Kidney epithelial cell (primary cell): ENCODE measurements at places on chromosomes 13 and 19.

DNA sequence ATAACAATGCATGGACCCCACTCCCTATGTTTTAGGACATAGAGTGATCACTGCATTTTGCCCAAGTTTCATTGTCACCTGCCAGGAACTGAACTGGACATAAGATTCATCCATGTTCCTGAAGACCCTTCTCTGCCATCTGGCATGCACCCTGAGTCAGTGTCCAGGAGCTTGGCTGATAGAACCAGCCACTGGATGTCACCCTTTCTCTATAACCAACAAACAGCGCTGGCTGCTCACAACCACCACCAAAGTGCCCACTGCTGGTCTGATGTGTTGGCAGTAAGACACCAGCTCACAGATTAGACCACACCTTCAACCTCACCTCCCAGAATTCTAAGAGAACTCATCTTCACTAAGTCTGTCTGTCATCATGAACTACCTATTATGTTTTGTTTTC lies 333.4 kb downstream of the ITGBL1 start:
- peak; percentile 19 for DNase-seq

GRCh38 chr13:36212789-36213188 lies 1.6 kb downstream of the SOHLH2 start:
- no peak for DNase-seq

GRCh38 chr13:75740031-75740430 lies 103.9 kb downstream of the LMO7 start:
- DNase-seq = no peak

- no peak for DNase-seq
These were observed 8.4 kb downstream of the DNM2 start for GRCh38 chr19:10726268-10726667.

GRCh38 chr13:79442221-79442620 lies 36.2 kb upstream of the RBM26 start:
- DNase-seq = no peak

GRCh38 chr19:47019431-47020041 lies at the start of gene NPAS1:
TSS of gene NPAS1 (plus strand) at chr19:47019837. CDS start at chr19:47021048, 1,211 bp downstream.
- no peak for DNase-seq

DNA sequence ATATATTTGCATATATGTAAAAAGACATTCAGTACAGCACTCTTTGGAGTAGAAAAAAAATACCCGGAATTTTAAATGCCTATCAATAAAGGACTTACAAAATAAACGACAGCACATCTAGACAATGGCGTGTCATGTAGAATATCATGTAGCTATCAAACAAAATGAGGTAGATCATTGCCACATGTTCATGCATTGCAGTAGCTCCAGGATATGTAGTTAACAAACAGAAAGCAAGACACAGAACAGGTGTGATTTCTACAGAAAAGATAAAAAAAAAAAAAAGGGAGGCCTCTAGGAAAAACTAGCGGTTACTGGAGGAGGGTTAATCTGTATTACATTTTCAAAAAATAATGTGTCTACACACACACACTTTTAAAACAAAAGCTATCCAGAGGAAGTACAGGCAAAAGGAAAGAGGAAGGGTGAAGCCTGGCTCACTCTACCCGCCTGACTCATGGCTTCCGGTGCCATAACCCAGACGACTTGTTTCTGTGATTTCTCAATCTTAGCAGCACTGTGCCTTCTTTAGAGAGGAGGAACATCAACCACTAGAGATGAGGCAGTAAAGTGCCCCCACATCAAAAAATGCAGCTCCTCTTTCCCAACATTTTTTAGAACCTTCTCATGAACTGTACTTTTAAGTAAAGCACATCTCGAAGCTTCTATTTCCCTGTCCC lies 6.9 kb downstream of the KCTD12 start:
- DNase-seq = no peak

DNA sequence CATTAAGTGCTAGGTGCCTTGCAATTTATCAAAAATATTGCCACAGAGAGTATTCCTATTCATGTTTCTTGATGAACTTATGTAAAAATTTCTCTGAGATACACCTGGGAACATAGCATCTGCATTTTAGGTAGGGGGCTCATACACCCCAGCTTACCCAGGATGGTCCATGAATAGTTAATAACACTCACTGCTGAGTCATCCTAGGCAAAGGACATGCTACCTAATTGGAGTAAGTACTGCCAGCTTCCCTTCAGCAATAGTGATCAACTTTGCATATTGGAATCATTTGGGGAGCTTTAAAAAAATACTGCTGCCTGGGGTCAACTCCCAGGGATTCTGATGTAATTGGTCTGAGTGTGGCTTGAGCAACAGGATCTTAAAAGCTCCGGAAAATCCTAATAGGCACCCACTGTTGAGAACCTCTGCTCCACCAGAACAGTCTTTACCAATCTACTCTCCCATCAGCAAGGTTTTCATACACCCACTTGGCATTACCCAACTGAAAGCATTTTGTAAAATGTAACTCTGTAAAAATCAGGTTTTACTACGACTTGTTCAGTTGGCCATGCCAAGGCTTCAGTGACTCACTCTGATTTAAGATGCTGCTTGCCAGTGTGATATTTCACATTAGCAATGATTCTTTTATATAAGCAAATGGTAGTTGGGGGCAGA lies 67.2 kb upstream of the FNDC3A start:
- no peak for DNase-seq

DNA sequence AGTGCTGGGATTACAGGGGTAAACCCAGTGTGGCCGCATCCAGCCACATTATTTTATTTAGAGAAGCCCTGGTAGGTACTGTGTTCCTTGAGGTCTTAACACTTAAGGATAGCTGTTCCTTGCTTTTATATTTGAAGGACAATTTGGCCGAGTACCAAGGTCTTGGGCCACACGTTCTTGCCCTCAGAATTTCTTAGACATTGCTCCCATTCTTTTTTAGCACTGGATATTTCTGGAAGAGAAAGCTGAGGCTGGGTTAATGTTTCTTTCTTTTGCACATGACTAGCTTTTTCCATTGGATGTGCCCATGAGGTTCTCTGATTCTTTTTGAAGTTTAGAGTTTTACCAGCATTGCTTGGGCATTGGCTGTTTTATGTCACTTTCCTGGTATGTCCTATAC lies 5.5 kb upstream of the RNF113B start:
- no peak for DNase-seq

DNA sequence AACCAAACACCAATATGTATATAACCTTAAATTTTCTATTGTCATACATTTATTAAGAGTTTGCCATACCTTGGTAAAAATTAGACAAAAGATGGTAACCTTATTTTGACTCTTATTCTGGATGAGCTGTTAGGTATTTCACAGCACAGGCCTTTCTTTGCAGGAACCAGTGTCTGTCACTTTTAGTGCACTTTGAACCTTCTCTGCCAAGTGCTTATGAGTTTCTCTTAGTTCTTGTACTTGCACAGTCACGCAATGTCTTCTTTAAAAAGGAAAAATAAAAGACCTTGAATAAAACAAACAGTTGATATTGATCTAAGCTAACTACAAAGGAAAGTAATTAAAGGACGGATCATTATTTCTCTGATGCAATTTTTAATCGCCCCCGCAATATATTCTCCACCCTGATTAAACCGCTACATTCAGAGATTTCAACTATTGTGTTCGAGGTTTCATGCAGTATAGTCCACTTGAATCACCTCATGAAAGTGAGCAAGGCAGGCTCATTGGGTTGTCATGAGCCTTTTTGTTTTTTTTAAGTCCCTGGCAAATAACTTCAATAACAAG lies 534.5 kb downstream of the KLF5 start:
- DNase-seq = no peak

DNA sequence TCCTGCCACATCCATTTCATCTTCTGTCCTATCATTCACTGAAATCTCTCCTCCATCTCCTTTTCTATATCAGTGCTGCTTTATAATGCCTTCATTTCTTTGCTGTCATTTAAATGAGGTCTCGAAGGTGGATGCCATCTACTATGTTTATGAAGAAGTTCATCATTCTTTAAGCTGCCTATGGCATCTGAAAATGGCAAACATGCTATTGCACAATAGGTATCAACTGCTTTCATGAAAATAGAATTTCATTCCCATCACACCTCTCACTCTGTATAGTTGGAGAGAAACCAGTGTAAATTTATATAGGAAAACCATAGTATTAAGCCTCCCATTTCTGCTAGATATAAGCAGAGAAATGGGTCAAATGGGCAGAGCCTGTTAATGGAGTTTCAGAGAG lies 100.2 kb downstream of the FGF9 start:
- no peak for DNase-seq

DNA sequence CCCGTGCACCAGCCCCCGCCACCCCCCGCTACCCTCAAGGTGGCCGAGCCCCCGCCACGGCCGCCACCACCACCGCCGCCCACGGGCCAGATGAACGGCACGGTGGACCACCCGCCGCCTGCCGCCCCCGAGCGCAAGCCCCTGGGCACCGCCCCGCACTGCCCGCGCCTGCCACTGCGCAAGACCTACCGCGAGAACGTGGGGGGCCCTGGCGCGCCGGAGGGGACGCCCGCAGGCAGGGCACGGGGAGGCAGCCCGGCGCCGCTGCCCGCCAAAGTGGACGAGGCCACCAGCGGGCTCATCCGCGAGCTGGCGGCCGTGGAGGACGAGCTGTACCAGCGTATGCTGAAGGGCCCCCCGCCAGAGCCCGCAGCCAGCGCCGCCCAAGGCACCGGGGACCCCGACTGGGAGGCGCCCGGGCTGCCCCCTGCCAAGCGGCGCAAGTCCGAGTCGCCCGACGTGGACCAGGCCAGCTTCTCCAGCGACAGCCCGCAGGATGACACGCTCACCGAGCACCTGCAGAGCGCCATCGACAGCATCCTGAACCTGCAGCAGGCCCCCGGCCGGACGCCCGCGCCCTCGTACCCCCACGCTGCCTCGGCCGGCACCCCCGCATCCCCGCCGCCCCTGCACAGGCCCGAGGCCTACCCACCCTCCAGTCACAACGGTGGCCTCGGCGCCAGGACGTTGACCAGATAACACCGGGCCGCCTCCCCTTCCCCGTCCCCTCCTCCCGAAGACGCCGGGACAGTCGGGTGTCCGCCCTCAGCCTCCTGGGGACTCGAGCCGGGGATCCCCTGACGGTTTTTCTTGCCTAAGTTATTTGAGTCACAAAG lies 11.3 kb upstream of the EHD2 start:
- no peak for DNase-seq

GRCh38 chr19:30637926-30638325 lies 265.7 kb downstream of the ZNF536 start:
- DNase-seq = no peak

GRCh38 chr13:114059946-114060860 lies 72.2 kb downstream of the RASA3 start:
- DNase-seq = no peak

GRCh38 chr19:47881757-47882156 lies 4.4 kb downstream of the SULT2A1 start:
- no peak for DNase-seq

DNA sequence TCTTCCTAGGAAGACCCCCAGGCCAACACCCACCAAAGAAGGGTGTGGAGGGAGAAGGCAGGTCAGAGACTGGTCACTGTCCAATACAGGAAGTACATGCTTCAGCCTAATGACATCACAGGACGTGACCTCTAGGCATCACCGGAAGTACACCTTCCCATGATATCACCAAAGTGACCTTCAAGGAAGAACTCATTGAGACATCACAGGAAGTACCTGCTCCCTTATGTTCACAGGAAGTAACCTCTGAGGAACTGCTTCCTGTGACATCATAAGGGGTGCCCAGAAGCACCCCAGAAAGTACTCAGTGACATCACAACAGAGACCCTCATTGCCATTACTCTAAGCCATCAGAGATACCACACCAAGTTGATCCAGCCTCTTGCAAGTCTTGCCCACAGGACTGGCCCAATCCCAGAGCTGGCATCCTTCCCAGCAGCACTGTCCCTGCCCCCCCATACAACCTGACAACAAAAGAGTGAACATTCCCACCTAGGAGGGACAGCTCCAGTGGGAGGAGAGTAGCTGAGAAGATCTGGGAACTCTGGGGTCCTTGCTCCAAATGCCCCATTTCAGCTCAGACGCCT lies 24.2 kb upstream of the NANOS2 start:
- no peak for DNase-seq

- no peak for DNase-seq
These were observed 273.4 kb downstream of the GPC6 start for GRCh38 chr13:93499991-93500390.

GRCh38 chr13:53241891-53242348 lies 213.3 kb downstream of the OLFM4 start:
- DNase-seq = no peak

DNA sequence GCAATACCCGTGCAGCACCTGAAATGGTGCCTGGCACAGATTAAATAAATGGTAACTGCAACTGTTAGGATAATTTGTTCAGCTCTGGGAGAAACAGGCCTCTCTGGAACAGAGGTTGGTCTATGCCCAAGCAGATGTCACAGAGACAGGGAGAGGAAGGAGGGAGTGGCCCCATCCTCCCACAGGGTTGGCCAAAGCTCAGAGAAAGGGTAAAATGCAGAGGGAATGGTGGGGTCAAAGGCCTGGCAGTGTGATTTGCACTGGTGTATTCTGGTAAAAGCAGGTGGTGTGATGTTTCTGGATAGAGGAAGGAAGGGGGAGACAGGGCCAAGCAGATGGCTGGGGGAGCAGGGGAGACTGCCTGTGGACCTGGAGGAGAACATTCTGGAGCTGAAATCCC lies 9.4 kb downstream of the ZSCAN22 start:
- DNase-seq = no peak

DNA sequence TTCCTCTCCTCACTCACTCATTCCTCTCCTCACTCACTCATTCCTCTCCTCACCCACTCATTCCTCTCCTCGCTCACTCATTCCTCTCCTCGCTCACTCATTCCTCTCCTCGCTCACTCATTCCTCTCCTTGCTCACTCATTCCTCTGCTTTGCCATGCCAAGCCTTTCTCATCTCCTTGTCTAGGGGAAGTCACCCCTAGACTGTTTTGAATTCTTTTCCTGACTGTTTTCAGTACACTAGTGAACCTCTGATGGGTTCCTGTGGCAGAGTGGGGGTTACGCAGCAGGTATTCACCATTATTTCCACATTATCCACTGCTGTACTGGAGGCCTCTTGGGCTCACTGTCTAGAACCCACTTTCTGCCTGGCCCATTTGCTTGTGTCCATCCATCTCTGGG lies 1.2 kb downstream of the CYP4F8 start:
- DNase-seq = no peak

DNA sequence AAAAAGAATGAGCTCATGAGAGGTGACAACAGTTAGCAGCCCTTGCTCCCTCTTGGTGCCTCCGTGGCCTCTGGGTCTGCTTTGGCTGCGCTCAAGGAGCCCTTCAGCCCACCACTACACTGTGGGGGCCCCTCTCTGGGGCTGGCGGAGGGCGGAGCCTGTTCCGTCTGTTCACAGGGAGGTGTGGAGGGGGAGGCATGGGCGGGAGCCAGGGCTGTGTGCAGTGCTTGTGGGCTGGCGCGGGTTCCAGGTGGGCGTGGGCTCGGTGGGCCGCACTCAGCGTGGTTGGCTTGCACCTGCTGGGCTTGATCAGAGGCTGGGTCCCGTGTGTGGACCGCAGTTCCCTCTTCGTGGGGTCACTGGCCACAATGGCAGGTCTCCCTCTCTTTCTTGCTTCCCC lies 953.4 kb upstream of the PRR20A start:
- no peak for DNase-seq
